CD4-positive, alpha-beta T cell treated with Interleukin-15 for 4 hours (primary cell): ENCODE measurements at places on chromosomes 7 and 10.

DNA sequence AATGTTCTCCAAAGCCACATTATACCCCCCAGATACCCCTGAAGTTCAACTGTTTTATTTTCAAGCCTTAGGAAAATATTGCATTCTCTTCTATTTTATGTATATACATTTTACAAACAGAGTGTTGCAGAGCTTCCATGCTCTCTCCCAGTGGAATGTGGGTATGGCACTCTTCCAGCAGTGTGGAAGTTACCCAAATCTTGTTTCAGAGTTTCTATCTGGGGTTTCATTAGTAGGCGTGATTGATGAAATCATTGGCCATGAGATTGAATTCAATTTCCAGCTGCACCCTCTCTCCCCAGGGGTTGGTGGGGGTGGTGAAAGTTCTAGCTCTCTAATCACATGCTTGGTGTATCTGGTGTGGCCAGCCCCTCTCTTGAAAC is 350.4 kb downstream of the RPS24 start:
- no peak for DNase-seq

- no peak for DNase-seq
Observed at GRCh38 chr7:149809215-149809614, 29.0 kb upstream of the ZNF862 start.

DNA sequence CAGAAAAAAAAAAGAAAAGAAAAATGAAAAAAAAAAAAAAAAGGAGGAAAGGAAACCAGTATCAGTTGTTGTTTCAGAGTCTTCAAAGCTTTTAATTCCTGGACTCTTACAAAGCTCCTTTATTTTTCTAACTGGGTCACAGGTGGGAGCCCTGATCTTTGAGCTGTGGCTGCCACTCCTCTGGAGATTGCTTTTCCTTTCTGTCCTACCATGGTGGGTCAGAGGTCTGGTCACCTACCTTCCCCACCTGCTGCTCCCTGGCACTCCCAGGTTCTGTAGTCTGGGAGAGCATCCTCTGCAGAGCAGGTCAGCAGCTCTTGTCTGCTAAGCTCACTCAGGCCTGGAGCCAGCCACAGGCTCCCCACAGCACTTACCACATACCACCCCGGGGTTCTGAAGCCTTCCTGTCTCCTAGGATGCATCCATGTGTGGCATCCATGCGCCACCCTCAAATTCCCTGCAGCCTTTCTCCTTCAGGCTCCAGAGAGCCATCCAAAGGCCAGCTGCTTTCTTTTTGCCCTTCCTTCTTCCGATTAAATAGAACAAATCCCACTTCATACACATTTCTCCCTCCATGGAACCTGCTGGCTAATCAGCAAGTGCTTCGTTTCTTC is 73.2 kb upstream of the TPK1 start:
- no peak for DNase-seq

DNA sequence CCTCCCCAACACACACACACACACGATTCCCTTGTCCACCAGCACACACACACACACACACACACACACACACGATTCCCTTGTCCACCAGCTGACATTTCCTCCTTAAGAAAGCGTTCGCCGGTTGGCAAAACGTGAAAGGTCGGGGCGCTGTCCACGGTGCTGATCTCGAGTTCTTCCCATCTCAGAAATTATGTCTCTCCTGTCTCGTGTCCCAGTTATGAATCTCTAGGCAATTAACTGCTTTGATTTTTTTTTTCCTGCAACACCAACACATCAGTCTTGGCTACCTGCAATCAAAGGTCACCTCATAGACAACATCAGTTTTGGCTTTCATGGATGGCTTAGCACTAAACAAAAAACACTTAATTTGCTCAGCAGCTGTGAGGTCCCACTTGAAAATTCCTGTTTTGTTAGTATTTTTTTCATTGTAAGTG is 1.9 kb downstream of the INA start:
- no peak for DNase-seq

DNA sequence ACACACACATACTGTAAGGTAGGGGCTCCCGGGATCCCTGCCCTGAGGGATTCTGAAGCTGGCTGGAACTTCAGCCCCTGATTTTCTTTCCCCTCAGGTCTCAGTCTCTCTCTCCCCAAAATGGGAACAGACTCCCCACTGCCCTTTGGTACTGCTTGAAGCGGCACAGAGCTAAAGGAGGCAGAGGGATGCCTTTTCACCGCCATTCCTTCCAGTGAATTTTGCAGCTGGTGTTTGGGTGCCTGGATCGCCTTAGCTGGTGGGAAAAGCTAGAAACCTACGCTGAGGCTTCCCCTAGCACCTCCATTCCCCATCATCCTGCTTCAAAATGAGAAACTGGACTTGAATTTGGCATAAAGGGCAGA is 2.7 kb upstream of the CUEDC2 start:
- DNase-seq: no peak
